ENCODE measurements at places on chromosomes 7 and 10. TPM values are rescaled to one million over a fixed set of nuclear protein-coding genes. Genes with fewer than 3 reads are reported as not detected.
A peak's percentile ranks its signal among the peaks of the same experiment; 100 is the strongest.

GRCh38 chr10:126691456-126691855, 21.0 kb upstream of the C10orf90 start:
- no peak for DNase-seq

GRCh38 chr7:36650320-36650719, 74.0 kb downstream of the AOAH start:
- DNase-seq: no peak

DNA sequence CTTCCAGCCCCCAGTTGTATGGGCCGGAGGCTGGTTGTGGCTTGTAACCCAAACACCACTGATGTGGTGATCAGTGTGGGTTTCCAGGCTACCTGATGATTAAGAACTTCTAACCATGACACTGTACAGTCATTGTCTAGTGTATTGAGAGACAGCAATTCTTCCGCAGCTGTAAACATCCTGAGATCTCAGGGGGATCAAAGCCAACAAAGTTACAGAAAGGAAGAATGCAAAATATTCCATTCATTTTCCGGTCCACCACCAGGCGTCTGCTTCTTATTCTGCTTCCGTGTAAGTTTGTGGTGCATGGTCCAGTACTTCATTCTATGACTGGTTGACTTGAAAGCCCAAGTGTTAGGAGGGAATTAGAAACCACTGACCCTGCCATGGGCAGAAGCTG, 10.3 kb upstream of the GLI3 start:
- DNase-seq: peak; percentile 71

DNA sequence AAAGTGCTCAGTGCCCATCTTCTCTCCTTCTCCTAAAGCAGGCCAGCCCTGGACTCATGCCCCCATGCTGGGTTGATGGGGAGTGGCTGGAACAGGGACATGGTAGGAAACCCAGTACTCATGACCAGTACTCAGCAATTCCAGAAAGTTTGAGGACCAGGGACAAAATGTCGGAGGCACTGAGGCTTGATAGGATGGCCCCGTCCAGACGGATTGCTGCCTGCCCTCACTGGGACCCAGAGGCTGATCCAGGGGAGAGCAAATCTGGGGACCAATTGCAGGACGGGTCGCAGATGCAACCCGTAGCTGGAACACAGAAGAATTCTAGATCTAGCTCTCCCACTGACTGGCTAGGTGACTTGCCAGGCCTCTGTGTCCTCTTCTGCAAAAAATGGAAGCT, 5.1 kb downstream of the ZCCHC24 start:
- DNase-seq: no peak

- peak; percentile 48 for DNase-seq
Measured at GRCh38 chr7:70712942-70713341, 419.0 kb upstream of the GALNT17 start.

GRCh38 chr10:115001506-115002381, 63.7 kb downstream of the TRUB1 start:
- DNase-seq: peak; percentile 47

The PNLIPRP1 gene
- not detected for total RNA-seq

GRCh38 chr10:54368984-54369383, 432.0 kb downstream of the PCDH15 start:
- DNase-seq: no peak

- DNase-seq: no peak
Measured at GRCh38 chr10:47325303-47326291, 3.3 kb downstream of the GDF2 start.

The UBE2H gene
- 123 TPM for total RNA-seq

- no peak for DNase-seq
Measured at GRCh38 chr10:116978901-116979300, 26.1 kb downstream of the SHTN1 start.

DNA sequence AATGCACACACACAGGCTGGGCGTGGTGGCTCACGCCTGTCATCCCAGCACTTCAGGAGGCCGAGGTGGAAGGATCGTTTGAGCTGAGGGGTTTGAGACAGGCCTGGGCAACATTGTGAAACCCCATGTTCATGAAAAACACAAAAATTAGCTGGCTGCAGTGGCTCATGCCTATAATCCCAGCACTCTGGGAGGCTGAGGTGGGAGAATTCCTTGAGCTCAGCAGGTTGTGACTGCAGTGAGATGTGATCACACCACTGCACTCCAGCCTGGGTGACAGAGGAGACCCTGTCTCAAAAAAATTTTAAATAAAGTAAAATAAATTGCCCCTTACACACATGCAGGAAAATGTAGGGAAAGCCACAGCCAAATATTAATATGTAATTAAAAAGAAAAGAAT, 44.1 kb downstream of the RNF32 start:
- no peak for DNase-seq

DNA sequence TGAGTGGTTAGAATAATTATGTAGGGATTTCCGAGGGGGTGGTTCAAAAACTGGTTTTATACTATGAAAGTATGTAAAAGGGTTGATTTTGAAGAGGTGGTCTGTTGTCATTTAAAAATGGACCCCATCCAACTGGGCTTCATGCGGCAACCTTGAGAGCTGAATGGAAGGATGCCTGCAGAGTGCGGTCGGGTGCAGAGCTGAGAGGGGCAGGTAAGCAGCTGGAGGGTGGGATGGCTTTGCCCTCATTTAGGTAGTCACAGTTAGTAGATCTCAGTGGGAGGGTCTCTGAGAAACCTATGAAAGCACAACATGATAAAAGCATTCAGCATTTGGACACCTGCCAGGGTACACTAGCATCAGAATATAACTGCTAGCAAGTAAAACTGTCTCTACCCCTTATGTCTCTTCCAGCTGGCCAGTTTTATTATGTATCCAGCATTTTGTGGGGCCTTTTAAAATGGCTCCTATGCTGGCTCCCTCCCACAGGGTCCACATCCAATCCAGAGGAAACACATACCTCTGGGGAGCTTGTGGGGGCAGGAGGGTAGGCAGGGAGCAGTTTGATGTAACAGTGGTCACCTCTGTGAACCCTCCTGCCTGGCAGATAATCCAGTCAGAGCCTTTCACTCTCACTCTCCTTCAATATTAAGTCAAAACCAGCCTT, 75.9 kb upstream of the MAGI2 start:
- DNase-seq: no peak

DNA sequence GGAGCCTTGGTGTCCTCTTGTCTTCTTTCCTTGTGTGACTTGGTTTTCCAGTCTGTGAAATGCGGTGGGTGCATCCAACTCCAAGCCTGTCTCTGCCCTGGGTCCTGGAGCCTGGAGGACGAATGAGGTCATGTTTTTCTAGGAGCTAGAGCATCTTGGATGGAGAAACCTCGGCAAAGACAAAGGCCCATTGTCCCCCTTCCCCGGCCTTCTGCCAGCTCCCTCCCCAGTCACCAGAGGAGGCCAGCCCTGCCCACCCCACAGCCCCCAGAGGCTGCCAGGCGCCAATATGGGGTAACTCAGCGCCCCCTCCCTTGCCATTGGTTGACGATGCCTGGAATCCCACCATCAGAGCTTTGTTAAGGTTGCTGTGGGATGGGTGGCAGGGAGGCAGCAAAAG, 40.4 kb downstream of the KCTD7 start:
- no peak for DNase-seq

- peak; percentile 28 for DNase-seq
Measured at GRCh38 chr10:132634947-132635271, 97.3 kb downstream of the INPP5A start.

DNA sequence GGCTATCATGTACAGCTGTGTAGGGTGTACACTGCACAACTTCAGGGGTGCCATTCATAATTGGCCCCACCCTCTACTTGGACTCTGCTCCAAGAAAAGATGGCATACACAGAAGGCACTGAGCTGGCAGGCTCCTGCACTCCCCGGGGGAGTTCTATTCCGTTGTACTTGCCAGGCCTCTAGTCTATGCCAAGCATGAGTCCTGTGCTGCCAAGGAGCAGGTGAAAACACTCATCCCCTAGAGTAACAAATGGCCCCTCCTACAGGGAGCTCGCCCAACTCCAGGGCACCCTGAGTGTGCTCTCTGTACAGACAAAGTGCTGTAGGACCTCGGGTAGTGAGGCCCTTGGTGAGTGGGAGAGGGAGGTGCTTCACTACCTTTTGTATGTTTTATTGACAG, 127.2 kb downstream of the SLIT1 start:
- DNase-seq: no peak

The SMO gene
- total RNA-seq: 4.3 TPM

DNA sequence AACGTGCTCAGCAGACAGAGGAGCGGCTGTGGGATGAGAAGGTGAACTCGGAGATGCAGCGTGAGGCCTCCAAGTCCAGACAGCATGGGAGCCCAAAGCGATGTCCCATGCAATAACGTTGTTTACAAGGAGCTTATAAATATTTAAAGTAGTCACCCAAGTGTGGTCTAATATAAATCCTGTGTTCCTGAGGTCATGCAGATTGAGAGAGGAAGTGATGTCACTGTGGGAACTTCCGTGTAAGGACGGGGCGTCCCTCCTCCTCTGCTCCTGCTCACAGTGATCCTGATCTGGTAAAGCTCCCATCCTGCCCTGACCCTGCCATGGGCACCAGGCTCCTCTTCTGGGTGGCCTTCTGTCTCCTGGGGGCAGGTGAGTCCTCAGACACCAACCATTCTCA, 94.7 kb upstream of the PRSS58 start:
- no peak for DNase-seq

DNA sequence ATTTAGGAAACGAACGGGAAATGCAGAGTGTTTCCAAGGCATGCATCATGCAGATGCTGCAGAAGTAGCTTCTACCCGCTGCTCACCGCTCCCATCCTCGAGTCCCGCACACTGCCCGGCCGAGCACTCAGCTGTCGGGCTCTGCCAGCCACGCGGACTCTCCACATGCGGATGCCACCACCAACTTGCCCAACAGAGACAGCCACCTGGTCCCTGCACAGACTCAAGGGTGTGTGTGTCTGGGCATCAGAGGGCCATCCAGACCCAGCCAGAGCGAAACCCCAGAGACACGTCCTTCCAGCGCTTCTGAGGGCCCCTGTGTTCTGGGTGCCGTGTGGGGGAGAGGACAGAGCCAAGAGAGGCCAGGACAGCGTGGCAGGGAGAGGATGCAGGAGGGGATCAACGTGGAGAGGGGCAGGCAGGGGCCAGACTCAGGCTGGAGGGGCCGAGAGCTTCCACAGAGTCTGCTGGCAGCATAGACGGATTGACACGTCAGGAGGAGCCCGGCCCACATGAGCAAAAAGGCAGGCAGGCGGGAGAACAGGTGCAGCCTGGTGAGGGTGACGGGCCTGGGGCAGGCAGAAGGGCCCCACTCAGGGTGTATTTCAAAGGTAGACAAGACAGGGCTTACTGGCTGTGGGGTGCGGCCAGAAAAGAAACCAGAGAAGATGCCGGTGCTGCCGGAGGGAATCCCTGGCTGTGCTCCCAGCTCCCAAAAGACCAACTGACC, 18.3 kb downstream of the GPER1 start:
- DNase-seq: peak; percentile 63

DNA sequence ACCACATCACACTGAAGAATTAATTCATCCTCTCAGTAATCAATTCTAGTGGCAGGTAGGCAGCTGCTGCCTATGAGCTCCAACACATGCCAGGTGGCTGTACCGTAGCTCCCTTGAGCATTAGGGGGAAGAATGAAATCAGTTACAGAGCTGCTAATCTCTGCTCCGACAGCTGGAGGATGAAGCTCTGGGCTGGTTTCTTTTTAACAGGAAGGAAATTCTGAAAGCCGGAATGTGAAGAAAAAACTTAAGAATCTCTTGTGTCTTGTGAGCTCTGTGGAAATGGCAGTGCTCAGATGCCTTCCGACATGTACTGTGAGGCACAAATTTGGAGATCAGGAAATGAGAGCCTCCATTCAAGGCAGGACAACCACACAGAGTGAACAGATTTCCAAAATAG, 2.8 kb upstream of the AHCYL2 start:
- peak; percentile 32 for DNase-seq

GRCh38 chr10:116241642-116242410, 31.2 kb downstream of the GFRA1 start:
- no peak for DNase-seq

The KNDC1 gene
- total RNA-seq: not detected

The HACD1 gene
- total RNA-seq: 123 TPM

DNA sequence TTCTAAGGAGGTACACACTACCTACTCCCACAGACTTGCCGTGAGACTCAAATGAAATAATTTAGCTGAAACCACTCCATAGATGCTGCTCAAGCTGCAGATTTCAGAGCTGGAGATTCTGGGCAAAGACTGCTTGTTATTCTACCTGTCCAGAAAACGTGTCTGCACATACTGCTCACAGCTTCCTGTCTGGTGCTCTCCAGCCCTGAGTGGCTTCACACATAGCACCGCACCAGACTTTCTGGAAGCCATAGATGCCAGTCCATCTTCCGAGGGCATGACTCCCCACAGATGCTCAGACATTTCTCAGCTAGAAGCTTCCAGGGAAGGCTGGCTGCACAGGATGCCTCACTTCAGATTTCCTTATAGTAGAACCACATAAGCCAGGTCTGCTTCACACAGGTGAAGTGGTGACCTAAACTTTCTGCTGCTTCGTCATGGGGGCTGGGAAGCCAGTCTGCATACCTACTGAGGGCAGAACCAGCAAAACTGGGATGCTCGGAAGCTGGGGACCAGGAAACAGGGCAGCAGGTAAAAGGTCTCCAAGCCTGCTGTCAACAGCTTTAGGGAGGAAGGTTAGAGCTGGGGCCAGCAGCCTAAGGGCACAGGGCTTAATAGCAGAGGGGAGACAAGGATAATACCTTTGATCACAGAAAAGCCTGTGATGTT, 18.2 kb downstream of the CCDC6 start:
- DNase-seq: no peak

DNA sequence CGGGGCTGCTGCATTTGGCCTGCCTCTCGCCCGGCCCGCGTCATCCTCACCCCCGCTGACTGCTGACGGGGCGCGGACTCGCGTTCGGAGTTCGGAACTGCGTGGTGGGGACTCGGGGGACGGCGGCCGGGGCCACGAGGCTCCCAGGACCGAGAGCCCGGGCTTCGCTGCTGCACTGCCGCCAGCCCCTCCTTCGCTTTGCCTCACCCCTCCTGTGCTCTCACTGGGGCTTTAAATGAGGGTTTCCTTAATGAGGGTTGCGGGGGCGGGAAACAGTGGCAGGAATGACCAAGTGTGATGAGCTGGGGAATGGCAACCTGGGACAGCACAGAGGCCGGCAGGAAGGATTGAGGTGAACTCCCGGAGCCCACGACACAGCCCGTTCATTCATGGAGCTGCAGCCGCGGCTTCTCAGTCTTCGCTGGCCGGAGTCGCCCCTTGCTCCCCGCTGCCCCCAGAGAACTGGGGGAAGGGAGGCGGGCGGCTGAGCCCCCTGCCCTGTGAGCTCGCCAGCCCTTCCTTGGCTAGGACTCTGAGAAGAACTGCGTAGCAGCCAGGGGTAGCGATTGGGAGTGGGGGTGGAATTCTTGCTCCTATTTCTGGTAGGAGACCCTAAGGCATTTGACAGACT, 1.5 kb upstream of the LRRC4 start:
- DNase-seq: no peak

The STEAP4 gene
- 0.05 TPM for total RNA-seq

DNA sequence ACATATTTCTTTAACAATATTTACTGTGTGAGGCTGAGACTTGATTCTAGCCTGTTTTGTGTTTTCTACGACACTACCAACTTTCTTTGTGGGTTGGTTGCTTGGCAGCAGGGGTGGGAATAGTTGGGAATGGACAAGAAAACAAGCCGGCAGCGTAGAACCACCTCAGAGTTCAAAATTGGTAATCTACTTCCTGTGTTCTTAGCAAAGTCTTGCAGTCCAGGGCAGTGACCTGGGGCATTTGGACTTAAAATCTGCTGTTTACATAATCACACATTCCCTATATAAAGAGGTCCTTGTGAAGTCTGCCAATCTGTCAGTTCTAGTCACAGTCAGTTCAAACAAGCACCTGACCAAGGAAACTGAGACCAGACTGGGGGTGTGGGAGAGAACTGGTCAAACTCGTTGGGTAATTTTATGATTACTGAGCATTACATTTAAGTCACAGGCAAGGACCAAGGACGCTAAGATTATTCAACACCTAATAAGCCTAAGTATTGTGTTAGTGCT, 167.9 kb downstream of the CPEB3 start:
- DNase-seq: no peak

The VSTM4 gene
- 25.2 TPM for total RNA-seq
